Hematopoietic multipotent progenitor cell treated with erythropoietin and hydrocortisone succinate and interleukin-3 and kit ligand, for 17 days (in vitro differentiated cells): ENCODE measurements at places on chromosomes 2 and 18.
A peak's percentile ranks its signal among the peaks of the same experiment; 100 is the strongest.

DNA sequence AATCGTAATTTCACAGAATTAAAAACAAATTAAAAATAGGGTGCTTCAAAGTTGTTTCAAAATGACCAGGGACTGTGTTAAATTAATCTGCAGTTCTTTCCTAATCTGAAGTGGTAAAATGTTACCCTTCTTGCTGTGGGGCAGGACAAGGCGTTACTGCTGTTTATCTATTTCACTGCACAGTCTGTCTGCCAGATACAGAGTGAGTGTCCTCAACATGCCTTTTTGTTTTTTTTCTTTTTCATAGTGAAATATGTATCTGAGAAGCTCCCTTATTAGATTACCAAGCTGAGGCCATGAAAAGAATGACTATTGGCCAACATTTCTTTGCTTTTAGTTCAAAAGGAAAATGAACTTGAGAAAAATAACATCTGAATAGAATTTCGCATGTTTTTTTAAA, 38.0 kb downstream of the KCTD1 start:
- no peak for DNase-seq

DNA sequence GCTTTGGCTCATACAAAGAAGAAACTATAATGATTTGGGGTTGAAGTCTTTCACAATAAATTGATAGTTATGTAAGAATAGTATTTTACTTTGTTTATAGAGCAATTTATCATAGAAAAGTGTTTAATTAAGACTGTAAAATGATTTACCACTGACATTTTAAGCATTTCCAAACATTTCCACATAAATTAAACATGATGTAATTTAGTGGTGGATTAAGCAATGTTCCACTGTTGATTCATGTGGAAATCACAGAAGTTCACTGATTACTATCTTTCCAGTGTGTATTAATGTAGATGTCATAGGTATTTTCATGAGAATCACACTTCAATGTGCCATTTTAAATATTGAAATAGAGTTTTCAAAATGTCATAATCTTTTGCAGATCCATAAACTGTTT, 40.1 kb upstream of the GRB14 start:
- no peak for DNase-seq

- no peak for DNase-seq
These were observed 98.8 kb downstream of the MRO start for GRCh38 chr18:50721006-50721405.

- DNase-seq: no peak
These were observed 2.1 kb downstream of the DHRS9 start for GRCh38 chr2:169071455-169071854.

- DNase-seq: no peak
These were observed 115.9 kb upstream of the ARHGAP28 start for GRCh38 chr18:6613581-6613980.

GRCh38 chr2:54897420-54898310, 152.6 kb downstream of the RTN4 start:
- no peak for DNase-seq

DNA sequence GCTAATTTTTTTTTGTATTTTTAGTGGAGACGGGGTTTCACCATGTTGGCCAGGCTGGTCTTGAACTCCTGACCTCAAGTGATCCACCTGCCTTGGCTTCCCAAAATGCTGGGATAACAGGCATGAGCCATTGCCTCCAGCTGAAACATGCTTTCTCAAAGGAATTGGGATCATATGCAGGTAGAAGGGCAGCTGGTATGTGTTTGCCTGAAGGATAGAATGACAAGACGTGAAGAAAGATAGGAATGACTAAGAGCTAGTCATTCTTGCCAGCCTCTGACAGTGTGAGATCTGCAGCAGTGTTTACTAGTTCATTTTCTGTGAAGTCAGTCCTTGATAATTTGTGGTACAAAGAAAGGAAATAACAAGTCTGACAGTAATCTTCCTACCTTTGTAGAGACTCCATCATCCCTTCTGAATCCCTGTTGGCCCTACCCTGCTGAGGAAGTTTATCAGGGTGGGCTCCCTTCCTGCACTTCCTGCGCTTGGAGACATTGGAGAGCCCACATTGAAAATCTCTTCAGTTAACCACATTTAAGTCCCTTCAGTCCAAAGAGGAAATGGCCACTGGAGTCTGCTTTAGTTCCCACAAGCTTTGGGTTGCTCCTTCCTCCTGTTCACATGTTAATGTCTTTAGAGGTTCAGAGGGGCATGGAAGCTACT, 14.7 kb downstream of the CFLAR start:
- peak; percentile 80 for DNase-seq

GRCh38 chr2:238369591-238370040, 49.3 kb downstream of the TRAF3IP1 start:
- no peak for DNase-seq

- no peak for DNase-seq
These were observed 22.2 kb downstream of the ITGB1BP1 start for GRCh38 chr2:9401059-9401547.

DNA sequence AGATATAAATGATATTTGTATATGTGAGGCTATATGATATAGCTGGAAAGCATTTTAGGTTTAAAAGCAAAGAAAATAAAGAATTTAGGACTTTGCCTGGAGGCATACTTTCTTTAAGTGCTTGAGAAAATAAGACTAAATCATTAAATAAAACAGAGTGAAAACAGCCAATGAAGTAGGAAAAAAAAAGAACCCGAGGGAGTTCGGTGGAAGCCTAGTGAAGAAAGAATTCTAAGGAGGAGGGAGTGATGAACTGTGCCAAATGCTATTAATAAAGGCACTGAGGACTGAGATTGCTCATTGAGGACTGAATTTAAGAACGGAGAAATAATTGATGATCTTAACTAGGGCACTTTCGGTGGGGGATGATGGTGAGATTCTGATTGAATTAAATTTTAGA, 573.5 kb downstream of the DSC3 start:
- no peak for DNase-seq

DNA sequence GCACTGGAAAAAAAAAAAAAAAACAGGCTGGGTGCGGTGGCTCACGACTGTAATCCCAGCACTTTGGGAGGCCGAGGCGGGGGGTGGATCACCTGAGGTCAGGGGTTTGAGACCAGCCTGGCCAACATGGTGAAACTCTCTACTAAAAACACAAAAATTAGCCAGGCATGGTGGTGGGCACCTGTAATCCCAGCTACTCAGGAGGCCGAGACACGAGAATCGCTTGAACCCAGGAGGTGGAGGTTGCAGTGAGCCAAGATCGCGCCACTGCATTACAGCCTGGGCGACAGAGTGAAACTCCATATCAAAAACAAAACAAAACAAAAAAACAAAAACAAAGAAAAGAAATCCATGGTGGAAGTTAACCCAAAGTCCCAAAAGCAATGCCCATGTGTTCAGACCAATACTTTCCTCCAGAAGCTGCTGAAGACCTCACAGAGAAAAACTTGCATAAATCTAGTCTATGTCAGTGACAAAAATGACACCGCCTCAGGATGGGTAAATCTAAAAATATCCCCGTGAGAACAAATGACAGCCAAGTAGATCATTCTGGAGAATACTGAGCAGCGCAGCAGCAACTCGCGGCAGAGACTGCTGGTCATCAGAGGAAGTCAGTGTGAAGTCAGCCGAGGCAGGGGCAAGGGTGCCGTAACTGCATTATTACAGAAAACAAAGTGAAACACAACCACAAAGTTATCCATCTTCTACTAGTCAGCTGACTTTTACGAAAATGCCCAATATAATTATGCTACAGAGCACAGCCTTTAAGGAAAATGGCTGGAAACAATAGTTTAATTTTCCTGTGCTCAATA, 41.0 kb downstream of the LPIN2 start:
- DNase-seq: peak; percentile 47

DNA sequence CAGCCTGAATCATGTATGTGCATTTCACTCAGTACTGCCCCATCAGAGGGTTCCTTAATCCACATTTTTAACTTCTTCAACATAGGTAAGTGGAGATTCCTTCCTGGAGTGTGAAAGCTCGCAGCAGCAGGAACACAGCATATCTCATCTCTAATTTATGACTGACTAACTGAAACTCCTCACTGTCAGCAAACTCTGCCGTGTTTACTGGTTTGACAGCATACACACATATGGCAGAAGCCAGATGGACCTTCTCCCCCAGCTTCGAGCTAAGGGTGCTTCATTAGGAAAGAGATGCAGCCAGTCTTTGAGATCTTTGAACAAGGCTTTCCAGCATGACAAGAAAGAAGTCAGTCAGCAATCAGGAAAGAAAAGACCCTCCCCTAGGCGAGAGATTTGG, 200.3 kb upstream of the ACVR2A start:
- DNase-seq: no peak

DNA sequence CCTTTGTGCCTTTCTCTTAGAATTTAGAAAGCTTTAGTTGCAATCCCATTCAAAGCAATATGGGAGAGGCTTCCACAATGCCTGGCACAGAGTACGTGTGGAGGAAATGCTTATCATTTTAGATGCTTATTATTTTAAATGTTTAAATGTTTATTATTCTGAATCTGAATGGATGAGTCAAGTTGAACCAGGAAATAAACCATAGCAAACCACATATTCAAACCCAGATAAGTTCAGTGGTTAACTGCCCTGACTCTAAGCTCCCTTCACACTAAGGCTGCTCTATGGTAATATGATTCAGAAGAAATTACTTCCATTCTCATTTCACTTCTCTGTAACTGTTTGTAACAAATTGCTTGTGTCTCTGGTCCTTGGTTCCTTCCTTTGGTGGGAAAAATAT, 5.2 kb upstream of the PPP4R1 start:
- no peak for DNase-seq

DNA sequence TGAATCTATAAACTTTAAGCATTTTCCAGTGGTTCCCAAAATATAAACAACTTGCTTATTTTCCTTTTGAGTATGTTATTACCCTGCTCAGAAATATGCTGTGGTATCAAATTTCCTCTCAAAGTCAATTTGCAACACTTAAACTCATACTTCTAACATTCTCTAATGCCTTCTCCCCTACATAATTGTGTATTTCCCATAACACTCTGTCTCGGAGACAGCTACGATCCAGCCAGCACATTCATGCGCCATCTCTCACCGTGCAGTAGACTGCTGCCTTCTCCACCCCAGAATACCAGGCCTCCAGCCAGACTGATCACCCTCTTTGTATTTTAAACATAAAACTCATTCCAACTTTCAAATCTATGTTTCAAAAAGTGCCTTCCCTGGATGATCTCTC, 41.8 kb downstream of the TIMM21 start:
- DNase-seq: no peak

GRCh38 chr2:23757686-23758433, 169.1 kb downstream of the ATAD2B start:
- DNase-seq: no peak

DNA sequence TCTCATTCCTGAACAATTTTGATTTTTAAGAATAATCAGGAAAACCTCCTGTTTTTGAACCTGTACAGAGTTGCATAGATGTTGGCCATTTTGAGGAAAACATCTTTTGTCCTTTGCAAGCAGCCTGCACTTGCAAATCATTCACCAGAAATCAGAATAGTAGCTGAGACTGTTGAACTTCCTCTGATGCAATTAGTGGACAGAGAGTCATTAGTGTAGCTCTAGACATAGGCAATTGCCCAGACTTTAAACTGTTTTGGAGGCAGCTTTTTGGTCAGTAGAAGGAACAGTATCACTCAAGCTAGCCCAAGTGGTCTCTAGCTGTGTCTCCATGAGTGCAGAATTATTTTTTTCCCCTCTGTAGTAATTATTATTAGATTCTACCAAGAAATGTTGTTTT, 326.1 kb downstream of the PIK3C3 start:
- DNase-seq: no peak

GRCh38 chr2:43426305-43427031, 169.4 kb downstream of the THADA start:
- peak; percentile 76 for DNase-seq
